ENCODE measurements at places on chromosomes 16 and 17.

GRCh38 chr17:8100111-8100510, 12.6 kb upstream of the ALOX12B start:
- no peak for DNase-seq

DNA sequence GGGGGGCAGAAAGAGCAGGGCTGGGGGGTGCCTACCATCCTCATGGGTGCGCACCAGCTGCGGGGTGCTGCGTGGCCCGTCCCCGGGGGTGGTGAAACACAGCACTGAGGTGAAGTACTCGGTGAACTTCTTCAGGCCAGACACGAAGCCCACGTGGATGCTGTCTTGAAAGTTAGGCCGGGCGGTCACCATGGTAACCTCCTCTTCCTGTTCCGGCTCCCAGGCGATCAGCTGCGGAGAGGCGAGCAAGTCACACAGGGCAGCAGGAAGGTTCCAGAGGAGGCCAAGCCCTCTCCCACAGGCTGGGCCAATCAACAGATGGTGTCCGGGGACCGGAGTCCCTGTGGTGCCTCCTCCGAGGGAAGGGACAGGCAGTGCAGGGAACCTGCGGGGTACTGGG, 90.1 kb upstream of the CDC42EP4 start:
- DNase-seq, result no peak

GRCh38 chr16:73060892-73061490, 13.1 kb upstream of the ZFHX3 start:
- DNase-seq, result no peak

DNA sequence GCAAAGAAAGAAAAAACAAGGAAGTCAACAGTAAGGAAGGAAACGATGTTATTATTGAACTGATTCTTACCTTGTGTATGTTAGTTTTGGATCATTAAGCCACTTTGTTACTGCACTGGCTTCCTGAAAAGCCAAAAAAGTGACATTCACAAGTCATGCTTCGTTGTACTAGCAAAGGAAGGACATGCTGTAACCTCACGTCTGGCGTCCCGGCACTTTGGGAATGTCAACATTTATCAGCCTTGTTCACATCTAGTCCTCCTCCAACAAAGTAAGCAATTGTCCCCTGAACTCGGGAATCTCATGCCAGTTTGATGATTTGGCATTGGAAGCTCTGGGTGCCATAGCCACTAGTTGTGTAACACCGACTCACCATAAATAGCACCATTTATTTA, 731 bp upstream of the MKS1 start:
- no peak for DNase-seq

DNA sequence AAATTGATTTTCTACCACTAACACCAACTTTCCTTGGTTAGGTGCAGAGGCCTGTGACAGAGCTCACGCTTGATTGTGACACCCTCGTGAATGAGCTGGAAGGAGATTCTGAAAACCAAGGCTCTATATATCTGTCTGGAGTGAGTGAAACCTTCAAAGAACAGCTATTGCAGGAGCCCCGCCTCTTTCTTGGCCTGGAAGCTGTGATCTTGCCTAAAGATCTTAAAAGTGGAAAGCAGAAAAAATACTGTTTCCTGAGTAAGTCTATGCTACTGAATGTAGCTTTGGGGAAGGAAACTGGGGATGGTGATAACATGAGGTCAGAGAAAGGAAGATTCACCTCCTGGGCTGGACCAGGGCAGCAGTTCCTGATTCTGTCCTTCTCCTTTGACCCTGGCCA, 38.3 kb downstream of the REXO5 start:
- no peak for DNase-seq

DNA sequence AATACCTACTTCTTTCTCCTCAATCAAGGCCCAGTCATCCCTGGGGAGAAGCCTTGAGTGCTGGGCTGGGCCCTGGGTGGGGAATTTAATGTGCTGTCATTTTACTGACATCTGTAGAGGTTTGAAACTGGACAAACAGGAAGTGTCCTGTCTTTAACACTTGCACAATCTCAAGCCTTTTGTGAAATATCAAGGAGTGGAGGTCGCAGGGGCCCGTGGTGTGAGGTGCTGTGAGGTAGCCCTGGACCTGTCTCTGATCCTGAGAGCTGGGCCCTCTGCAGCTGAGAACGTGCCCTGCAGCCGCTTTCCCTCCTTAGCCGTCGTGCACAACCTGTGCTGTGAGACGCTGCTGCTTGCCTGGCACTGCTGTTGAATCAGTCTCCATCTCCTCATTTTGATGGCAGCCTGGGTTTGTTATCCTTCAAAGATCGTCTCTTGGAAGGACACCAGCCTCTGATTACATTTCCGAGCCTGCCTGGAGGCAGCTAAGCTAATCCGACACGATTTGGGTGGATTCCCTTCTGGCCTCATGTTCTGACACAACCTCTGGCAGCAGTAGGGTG, 29.9 kb downstream of the SMARCE1 start:
- peak; percentile 27 for DNase-seq

- no peak for DNase-seq
Observed at GRCh38 chr17:77425791-77426641, 285.2 kb downstream of the SEC14L1 start.

DNA sequence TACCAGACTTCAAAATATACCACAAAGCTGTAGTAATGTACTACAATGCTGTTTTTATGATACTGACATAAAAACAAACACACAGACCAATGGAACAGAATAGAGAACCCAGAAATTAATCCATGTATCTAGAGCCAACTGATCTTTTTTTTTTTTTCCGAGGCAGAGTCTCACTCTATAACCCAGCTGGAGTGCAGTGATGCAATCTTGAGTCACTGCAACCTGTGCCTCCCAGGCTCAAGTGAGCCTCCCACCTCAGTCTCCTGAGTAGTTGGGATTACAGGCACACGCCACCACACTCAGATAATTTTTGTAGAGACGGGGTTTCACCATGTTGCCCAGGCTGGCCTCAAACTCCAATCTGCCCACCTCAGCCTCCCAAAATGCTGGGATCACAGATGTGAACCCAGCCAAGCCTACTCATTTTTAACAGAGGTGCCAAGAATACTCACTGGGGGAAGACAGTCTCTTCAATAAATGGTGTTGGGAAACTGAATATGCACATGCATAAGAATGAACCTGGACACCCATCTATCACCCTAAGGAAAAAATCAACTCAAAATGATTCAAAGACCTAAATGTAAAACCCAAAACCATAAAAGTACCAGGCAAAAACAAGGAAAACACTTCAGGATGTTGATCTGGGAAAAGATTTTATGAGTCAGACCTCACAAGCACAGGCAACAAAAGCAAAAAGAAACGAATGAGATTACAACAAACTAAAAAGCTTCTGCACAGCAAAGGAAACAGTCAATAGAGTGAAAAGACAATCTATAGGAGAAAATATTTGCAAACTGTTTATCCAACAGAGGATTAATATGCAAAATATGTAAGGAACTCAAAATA, 63.1 kb downstream of the STX8 start:
- no peak for DNase-seq

DNA sequence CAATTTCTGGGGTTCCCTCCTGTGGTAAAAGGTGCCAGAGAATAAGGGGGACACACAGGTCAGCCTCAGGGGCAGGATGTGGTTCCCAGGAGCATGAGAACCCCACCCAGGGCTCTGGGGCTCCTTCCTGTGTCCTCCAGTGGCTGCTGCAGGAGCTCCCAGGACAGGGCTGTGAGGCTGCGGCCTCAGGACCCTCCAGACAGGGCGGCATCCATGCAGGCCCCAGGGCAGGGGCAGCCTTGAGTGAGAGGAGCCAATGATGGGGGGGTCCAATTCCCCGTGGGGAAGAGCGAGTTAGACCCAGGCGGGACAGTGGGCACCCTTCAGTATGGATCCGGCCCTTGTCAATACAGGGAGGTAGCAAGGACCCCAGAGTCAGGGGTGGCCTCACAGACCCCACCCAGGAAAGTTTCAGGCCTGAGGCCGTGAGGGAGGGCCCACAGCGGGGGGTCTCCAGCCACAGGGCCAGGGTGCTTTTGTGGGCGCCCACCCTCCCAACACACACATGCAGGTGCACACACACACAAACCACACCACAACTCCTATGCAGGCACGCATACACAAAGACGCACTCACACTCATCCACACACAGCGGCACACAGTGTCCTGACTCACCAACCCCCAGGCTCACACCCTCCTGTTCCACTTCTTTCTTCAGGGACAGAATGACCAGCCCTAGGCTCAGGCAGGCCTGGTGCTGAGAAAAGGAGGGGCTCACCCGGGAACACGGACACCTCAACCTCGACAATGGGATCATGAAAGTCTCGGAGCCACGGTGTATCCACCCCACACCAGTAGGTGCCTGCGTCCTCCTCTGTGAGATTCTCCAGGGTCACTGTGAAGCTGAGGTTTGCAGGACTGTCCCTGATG, 1.8 kb downstream of the CD300C start:
- no peak for DNase-seq

DNA sequence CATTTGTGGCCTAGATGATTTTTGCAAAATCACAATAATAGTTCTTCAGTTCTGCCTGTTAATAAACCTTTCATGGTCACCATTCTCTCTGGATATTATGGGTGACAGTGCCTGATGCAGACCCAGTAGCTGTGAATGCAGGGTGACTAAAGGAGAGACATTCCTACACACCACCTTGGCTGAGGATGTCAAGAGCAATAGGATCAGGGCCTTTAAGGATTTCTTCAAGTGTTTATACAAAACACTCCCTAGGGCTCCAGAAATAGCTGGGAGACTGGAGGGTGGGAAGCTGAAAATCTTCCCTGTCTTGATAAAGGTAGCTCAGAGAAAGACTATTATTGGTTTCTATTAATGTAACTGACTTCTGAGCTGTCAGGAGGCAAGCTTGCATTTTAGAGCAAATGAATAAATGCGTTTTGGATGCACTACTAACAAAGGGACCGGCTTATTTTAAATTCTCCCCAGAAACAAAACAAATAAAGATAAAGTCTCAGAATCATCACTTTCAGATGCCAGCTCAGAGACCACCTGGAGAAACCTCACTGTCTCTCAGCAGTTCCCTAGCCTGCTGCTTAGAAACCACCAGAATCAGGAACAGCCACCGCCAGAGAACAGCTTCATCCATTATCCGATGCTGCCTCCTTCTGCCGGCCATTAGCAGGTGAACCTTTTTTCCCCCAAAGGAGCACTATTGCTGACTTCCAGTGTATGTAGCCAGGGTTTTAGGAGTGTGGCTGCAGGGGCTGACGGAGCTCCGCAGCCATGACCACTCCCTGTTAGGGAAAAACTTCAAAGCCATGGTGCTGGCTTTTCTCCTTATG, 171.4 kb upstream of the DYNLRB2 start:
- no peak for DNase-seq

GRCh38 chr16:19330841-19331397, 45.4 kb downstream of the CLEC19A start:
- no peak for DNase-seq

GRCh38 chr16:27515874-27516353, 33.8 kb downstream of the GTF3C1 start:
- DNase-seq, result no peak

GRCh38 chr17:27651411-27652345, 20.7 kb downstream of the LGALS9 start:
- DNase-seq, result peak; percentile 47

- no peak for DNase-seq
Observed at GRCh38 chr16:5575646-5576245, 478.2 kb upstream of the EEF2KMT start.

GRCh38 chr17:8227238-8227581, 16.8 kb upstream of the AURKB start:
- DNase-seq, result no peak

DNA sequence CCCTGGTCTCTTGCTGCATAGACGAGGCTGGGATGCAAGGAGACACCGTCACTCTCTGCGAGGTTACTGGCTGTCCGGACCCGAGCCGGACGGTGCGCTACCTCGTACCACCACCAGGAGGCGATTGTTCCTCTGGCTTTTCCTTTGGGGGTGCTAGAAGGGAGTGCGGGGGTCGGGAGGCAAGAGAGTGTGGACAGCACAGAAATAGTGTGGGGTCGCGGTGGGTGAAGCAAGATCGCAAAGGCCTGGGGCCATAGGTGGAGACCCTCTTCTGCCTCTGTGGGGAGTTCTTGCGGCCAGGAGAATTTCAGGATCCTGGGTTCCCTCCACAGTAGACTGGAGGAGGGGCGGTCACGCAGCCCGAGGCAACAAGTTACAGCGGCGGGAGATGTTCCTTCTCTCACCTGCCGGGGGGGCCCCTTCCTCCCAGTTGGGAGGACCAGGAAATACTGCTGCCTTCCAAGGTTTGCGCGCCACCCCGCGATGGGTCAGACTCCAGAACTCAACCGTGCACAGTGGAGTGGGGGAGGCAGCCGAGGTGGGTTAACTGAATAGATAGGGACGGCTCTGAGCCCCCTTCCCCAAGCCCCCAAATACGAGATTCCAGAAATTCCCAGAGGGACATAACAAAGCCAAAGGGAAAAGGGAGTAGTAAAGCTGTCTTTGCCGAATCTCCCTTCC, 6.9 kb downstream of the PHOSPHO1 start:
- peak; percentile 83 for DNase-seq

DNA sequence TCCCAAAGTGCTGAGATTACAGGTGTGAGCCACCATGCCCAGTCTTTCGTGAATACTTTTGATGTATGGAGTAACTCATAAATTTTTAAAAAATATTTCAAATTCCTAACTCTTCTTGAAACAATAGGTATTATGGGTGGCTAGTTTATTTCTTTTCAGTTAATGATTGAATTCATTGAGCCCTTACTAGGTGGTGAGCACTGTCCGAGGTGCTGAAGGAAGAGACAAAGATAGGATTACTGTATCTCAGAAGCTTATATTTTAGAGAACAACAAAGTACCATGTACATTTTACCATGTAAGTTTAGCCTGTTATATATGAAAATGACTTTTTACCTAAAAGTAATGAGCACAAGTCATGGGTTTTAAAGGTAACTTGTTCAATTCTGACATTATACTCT, 418.3 kb downstream of the NPIPA7 start:
- no peak for DNase-seq

- DNase-seq, result no peak
Observed at GRCh38 chr17:54452666-54453348, 447.8 kb upstream of the TOM1L1 start.

- DNase-seq, result no peak
Observed at GRCh38 chr16:3623642-3624041, 12.2 kb upstream of the SLX4 start.

- no peak for DNase-seq
Observed at GRCh38 chr17:22599322-22599721, 907.0 kb downstream of the KCNJ18 start.

GRCh38 chr17:51487947-51488346, 227.6 kb downstream of the UTP18 start:
- DNase-seq, result no peak
